ENCODE measurements at places on chromosomes 1 and 21.

- no peak for DNase-seq
These were observed 17.4 kb downstream of the SAMD11 start for GRCh38 chr1:941015-941587.

DNA sequence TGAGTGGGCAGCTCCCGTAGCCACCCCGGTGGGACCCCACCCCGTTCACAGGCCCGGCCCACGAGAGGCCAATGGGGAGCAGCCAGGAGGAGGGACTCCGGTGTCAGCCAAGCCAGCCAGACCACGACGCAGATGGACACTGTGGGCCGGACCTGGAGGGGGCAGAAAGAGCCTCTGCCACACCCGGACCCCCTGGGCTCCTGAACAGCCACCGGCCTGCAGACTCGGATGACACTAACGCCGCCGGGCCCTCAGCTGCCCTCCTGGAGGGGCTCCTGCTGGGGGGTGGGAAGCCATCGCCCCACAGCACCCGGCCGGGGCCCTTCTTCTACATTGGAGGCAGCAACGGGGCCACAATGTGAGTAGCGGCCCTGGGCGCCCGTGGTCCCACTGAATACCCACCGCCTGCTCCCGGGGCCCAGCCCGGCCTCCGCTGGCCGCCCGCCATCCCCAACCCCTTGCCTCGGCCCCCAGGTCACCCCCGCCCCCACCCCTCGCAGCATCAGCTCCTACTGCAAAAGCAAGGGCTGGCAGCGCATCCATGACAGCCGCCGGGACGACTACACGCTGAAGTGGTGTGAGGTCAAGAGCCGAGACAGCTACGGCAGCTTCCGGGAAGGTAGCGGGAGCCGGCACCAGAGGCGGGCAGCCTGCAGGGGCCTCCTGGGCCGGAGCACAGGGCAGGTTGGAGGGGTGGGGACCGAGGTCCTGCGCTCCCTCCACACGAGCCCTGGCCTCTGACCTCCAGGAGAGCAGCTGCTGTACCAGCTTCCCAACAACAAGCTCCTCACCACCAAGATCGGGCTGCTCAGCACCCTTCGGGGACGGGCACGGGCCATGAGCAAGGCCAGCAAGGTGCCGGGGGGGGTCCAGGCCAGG is 6.5 kb downstream of the TTLL10 start:
- no peak for DNase-seq

- DNase-seq = no peak
These were observed 104.8 kb upstream of the CASZ1 start for GRCh38 chr1:10901091-10901890.

DNA sequence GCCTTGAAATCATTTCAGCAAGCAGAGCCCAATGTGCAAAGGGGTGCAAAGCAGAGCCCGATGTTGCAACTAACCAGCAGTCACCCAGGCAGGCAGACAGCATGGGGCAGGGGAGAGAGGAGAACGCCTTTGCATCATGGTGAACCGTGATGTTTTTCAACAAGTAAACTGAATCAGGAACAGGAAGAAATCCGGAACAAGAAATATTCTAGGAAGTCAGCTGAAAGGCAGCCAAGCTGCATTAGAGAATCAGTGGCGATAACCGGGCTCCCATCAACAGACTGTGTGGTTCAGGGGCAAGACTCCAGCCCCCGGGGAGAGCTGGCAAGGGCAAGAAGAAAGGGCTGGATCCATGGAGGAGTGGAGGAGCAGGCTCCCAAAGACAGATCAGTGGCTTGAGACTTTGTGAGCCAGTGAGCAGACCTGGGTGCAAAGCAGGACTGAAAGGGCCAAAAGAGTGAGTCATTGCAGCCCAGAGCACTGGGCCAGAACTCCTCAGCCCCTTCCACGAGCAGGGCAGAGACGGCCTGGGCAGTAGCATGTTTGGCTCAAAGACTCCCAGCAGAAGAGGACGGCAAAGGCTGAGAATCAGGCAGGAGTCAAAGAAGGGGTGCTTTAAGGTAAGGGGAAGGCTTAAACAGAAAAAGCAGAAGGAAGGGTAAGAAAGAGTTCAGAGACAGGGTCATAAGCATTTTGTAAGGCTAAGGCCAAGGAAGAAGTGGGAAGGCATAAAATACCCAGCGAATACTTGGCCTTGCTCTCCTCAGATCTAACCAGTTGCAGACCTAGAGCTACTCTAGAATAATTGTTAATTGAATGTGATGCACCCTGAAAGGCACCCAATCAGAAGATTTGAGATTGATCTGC is 155.0 kb downstream of the SETD4 start:
- no peak for DNase-seq

- no peak for DNase-seq
These were observed 9.3 kb downstream of the SLC30A7 start for GRCh38 chr1:100905181-100905580.

- no peak for DNase-seq
These were observed 192.5 kb downstream of the HLX start for GRCh38 chr1:221071777-221072176.

DNA sequence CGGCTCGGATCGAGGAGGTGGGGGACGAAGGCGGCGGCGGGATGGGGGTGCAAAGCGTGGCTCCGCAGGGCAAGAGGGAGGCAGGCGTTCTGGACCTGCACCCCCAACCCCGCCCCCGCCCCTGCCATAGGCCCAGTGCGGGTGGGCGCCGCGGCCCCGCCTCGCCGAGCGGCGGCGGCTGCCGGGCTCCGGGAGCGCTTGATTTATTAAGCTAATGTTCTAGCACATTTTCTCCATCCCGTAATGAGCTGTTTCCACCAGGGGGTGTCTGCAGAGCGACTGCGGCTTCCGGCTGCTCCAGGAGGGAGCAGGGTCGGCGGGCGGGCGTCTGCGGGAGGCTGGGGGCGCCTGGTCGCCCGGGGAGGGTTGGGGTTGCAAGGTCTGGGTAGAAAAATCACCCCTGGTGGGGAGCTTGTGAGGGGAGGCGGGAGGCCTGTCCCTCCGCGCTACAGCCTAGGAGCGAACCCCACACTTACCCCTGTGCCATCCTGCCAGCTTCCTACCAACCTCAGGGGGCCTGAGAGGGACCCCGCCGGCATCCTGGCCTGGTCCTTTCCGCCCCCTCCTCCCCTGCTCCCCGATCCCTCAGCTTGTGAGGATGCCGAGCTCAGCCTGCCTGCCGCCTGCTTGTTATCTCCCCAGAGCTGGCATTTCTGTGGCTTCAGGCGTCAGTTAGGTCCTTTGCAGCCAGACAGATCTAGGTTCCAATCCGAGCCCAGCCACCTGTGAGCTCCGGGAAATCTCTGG is 48.5 kb upstream of the ACOT11 start:
- DNase-seq = no peak

DNA sequence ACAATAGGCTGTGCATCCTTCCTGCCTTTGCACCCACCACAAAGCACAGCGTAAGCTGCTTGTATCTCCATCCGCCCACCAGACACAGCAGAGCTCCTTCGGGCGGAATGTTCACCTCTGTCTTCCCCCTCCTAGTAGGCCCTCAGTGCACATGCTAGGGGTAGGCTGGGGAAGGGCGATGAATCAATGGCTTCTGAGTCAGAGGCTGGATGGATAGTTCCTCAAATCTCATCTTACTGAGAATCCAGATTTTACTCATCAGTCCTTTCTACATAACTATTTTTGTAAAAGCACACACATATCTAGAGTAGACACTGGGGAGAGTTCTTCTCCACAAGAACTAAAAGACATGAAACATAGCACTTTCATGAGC is 73.8 kb downstream of the BCAR3 start:
- no peak for DNase-seq

GRCh38 chr1:181128592-181129497 is 40.3 kb downstream of the IER5 start:
- DNase-seq = no peak

GRCh38 chr1:158685085-158685484 is 1.4 kb downstream of the SPTA1 start:
- DNase-seq = no peak

GRCh38 chr21:45640001-45640887 is 3.3 kb upstream of the PCBP3 start:
- no peak for DNase-seq

DNA sequence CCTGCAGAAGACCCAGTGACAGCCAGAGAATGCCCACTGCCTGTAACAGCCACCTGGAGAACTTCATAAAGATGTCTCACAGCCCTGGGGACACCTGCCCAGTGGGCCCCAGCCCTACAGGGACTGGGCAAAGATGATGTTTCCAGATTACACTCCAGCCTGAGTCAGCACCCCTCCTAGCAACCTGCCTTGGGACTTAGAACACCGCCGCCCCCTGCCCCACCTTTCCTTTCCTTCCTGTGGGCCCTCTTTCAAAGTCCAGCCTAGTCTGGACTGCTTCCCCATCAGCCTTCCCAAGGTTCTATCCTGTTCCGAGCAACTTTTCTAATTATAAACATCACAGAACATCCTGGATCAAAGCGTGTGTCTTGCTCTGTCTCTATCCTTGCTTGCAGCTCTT is 14.7 kb upstream of the PINK1 start:
- DNase-seq = no peak

DNA sequence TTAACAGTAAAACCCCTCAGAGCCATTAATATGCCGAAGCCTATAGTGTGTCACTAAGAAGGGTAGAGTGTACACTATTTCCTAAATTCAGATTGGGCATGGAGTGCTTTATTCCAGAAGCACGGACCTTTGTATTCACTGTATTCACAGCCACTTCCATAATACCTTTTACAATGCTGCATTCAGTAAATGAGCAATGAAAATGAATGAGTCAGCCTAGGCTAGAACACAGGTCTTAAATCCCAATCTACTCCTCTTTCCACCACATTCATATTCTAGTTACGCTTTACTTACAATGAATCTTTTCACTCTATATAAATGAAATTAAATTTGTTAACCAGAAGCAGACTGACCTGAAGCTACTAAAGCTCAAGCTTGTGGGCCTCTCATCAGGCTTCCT is 13.0 kb upstream of the GORAB start:
- DNase-seq = no peak

DNA sequence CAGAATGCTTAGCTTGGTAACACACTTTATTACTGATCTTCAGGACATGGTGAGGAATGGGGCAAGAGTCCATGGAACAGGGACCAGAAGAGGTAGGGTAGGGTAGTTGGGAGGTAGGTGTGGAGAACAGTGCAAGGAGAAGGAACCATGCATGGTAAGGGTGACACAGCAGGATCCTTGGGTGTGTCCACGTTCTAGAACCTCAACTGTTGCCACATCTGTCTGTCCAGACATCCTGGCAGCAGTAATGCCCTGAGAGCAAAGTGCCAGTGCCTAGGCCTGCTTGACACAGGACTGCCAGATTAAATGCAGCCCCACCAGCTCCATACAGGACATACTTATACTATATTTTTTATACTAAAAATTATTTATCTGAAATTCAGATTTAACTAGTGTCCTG is 13.9 kb downstream of the DMAP1 start:
- DNase-seq = no peak

DNA sequence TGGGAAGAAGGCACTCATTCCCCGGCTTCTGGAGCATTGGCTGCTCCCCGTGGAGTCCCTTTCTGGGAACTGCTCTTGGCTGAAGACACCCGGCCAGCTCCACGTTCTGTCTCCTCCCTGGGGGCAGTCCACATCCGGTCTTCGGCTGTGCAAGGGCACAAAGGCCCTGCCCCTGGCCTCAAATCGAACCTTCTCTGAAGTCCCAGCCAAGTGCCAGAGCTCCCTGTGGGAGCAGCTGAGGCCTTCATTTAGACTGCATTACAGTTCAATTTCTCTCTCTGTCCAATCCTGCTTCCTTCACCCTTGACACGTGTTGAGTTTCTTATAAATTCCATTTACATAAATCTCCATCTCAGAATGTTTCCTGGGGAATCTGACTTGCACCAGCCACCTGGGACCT is 132.9 kb upstream of the POU3F1 start:
- DNase-seq = no peak

GRCh38 chr1:240254778-240255291 is 163.2 kb downstream of the FMN2 start:
- no peak for DNase-seq

GRCh38 chr1:10803971-10804820 is 7.8 kb upstream of the CASZ1 start:
- DNase-seq = no peak

- no peak for DNase-seq
These were observed 55.3 kb downstream of the GNB1 start for GRCh38 chr1:1835546-1835945.

DNA sequence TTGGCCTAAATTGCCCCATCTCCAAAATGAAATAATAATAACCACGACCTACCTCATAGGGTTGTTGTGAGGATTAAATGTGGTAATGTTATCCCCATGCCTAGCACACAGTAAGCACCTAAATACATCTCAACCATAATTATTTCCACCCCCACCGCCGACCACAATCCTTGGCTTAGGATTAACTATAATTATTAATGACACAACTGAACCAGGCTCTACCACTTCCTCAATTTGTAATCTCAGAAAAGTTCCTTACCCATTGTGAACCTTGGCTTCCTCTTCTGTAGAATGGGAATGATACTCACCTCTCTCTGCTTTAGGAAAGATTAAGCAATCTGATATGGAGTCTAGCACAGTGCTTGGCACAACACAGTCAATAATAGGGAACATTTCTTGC is 44.3 kb upstream of the TACSTD2 start:
- no peak for DNase-seq

DNA sequence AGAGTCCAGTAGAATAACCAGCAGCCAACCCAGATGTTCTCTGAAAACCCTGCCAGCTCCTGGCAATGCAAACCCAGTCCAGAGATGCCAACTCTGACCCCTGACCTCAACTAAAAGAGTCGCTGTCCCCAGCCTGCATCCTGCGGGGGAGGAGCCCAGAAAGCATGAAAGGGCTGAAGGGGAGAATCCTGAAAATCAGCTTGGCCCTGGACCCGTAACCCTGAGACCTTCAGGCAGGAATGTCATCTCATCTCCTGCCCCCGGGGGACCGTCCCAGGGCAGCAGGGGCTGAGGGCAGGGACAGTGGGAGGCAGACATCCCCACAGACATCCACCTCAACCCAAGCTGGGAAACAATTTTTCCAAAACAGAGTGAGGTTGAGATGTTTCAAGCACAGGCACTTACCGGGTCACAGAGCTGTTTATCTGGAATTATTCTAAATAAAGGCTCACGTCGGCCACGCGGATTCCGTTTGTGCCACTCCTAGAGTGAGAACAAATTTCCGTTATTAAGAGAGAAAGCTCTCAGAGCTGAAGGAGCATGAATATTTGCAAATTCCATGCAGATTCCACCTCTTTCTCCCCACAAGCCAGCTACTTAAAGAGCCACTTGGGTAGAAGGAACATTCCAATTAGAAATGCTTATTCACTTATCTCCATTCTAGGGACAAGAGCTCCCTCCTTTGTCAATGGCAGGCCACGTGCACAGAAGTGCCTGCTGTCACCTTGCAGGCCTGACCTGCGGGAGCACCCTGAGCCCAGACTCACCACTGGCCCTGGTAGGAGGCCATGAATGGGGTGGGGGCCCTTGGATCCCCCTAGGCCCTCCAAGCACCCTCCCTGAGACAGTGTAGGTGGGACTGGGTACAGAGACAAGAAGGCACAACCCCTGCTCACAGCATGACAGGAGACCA is 240.1 kb downstream of the NPHP4 start:
- no peak for DNase-seq

GRCh38 chr1:65316233-65316632 is 6.9 kb downstream of the DNAJC6 start:
- no peak for DNase-seq

DNA sequence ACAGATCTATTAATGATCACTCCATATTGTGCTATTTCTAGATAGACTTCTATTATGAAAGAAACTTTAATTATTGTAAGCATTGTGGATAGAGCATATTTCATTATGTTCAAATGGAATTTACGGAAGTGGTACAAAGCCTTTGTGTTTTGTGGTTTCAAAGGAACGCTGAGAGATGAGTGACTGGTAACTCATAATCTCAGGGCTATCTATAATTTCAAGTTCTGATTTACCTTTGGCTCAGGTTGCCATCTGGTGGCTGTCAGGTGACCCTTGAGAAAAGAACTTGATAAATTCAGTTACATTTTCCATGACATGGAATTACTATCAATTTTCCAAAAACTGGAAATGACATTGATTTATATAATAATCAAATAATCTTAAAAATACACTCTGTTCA is 12.2 kb downstream of the NTNG1 start:
- DNase-seq = no peak
